ENCODE measurements at places on chromosomes 3 and 15.

- DNase-seq: no peak
Measured at GRCh38 chr15:34795267-34796081, at the start of gene ACTC1. TSS of gene ACTC1 (minus strand) at chr15:34795549. CDS start at chr15:34794808, 741 bp downstream.

- DNase-seq: no peak
Measured at GRCh38 chr3:14463330-14464140, 61.1 kb downstream of the SLC6A6 start.

GRCh38 chr3:35900079-35900478 is 260.8 kb downstream of the ARPP21 start:
- DNase-seq: no peak

GRCh38 chr3:78277801-78278200 is 1237.9 kb downstream of the ROBO2 start:
- no peak for DNase-seq

DNA sequence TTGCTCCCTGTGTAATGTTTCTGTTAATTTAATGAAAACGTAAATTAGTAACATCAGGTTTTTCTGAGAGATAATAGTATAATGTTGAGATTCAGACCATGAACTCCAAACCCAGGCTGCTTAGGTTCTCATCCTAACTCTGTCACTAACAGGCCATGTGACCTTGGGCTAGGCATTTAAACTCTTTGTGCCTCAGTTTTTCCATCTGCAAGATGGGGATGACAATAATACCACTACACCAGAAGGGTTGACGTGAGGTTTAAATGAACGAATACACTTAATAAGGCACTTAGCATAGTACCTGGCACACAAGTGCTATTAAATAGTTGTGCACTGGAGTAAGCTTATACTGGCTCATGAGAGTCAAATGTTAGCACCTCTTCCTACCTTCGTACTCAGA is 370.8 kb downstream of the MAGI1 start:
- no peak for DNase-seq
